ENCODE measurements at places on chromosomes 5 and 9.

DNA sequence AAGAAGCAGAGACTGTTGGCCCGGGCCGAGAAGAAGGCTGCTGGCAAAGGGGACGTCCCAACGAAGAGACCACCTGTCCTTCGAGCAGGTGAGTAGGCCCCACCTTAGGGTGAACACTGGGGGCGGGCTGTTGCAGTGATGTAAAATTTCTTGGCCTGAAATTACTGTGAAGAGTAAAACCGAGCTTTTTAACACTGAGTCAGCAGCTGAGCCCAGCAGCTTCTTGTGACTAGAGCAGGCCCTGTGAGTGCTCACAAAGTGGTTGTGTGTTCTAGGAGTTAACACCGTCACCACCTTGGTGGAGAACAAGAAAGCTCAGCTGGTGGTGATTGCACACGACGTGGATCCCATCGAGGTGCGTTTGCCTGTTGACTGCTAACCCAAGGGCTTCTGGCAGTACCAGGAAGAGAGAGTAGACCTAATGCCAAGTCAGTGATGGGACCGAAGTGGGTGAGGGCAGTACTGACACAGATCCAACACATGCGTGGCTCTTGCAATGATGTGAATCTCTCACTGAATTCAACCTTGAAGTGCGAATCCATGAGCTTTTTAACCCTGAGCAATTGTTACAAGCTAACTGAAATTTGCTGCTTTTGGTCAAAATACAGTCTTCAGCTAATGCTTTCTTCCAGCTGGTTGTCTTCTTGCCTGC, 2.1 kb downstream of the RPL7A start:
- H3K4me3 ChIP-seq = peak overlapping the region; percentile 34
- no peaks in the 10 kb centered on the region for H3K27me3 ChIP-seq
- DNase-seq = no peak
- peaks cover 57% of the 10 kb centered on the region for H3K36me3 ChIP-seq
- H3K27ac ChIP-seq = peak overlapping the region; percentile 71

GRCh38 chr9:86907346-86907745, 40.0 kb downstream of the GAS1 start:
- H3K27me3 ChIP-seq = peaks cover 22% of the 10 kb centered on the region
- DNase-seq = no peak
- H3K4me1 ChIP-seq = no peaks in the 10 kb centered on the region
- H3K27ac ChIP-seq = no peak overlapping the region
- no peak overlapping the region for H3K4me3 ChIP-seq
- no peaks in the 10 kb centered on the region for H3K36me3 ChIP-seq

GRCh38 chr9:22134390-22134789, 125.3 kb upstream of the CDKN2B start:
- H3K27me3 ChIP-seq = peaks cover 48% of the 10 kb centered on the region
- H3K36me3 ChIP-seq = no peaks in the 10 kb centered on the region
- no peaks in the 10 kb centered on the region for H3K4me1 ChIP-seq
- H3K4me3 ChIP-seq = no peak overlapping the region
- no peak for DNase-seq

DNA sequence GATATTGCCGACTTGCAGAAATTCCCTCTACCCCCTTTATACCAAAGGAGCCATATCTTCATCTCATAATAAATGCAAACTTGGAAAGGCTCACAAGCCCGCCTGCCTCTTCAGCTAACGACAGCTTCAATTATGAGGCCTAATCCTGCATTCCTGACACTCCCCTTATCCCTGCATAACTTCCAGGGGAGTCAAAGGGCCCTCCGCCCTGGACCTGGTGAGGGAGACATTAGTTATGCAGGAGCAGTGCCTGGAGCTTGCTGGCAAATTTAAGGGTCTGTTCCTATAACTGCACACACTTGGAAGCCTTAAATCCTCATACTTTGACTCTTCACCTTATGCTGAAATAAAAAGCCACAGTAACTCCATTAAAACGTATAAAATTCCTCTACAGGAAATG, 617.9 kb downstream of the BNC2 start:
- no peak for DNase-seq
- no peaks in the 10 kb centered on the region for H3K27me3 ChIP-seq
- H3K27ac ChIP-seq = no peak overlapping the region
- H3K36me3 ChIP-seq = no peaks in the 10 kb centered on the region
- H3K4me1 ChIP-seq = no peaks in the 10 kb centered on the region

GRCh38 chr5:181281077-181281983, 20.4 kb upstream of the TRIM52 start:
- H3K4me1 ChIP-seq = no peaks in the 10 kb centered on the region
- H3K36me3 ChIP-seq = no peaks in the 10 kb centered on the region
- no peaks in the 10 kb centered on the region for H3K27me3 ChIP-seq
- H3K4me3 ChIP-seq = no peak overlapping the region

DNA sequence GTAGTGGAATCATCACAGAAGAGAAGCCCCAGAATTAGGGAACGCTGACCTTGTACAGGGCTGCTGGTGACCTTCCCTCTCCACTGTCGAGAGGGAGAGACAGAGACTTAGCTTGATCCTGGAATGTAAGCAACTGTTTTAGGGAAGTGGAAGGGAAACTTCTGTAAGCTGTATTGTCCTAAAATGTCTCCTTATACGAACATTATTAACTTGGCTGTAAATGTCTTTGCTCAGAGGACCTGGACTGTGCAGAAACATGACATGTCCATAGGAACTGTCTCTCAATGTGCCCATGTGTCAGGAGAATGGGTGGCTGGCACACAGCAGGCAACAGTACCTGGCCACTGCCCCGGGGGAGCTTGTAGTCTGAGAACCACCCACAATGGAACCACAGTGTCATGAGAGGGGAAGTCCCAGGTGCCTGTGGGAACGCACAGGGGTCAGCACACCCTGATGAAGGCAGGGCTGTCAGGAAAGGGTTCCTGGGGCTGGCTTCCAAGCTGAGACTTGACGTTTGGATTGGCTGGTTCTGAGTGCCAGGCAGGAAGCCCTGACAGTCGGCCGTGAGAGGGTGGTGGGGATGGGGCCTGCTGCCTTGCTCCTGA, 34.0 kb downstream of the DAP start:
- no peak overlapping the region for H3K4me3 ChIP-seq
- peaks cover 6% of the 10 kb centered on the region for H3K36me3 ChIP-seq
- H3K27ac ChIP-seq = no peak overlapping the region
- H3K4me1 ChIP-seq = peaks cover 6% of the 10 kb centered on the region
- no peak for DNase-seq
- H3K27me3 ChIP-seq = no peaks in the 10 kb centered on the region

- H3K27ac ChIP-seq = peak overlapping the region; percentile 86
- peaks cover 74% of the 10 kb centered on the region for H3K4me1 ChIP-seq
- H3K4me3 ChIP-seq = peak overlapping the region; percentile 52
- H3K36me3 ChIP-seq = peaks cover 35% of the 10 kb centered on the region
- H3K27me3 ChIP-seq = no peaks in the 10 kb centered on the region
Measured at GRCh38 chr5:96957254-96958049, 21.6 kb downstream of the LNPEP start.

DNA sequence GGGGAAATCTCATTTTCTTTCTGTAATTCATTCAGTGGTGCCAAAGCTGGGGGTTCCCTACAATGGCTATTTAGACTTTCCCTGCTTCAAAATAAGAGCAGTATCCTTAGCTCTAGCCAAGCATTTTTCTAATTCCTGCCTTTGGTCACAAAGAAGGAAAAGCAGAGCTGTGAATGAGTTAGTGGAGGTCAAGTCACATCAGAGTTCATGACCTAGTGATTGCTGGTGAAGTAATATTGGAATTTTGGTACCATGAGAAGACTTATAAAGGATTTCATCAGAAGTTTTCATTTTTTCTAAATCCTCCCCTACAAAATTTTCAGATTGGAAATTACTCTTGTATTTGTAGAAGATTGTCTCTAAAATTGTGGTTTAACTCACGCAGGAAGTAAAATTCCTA, 28.0 kb downstream of the DNAJC21 start:
- peaks cover 21% of the 10 kb centered on the region for H3K36me3 ChIP-seq
- H3K4me3 ChIP-seq = no peak overlapping the region
- H3K27me3 ChIP-seq = no peaks in the 10 kb centered on the region
- no peak overlapping the region for H3K27ac ChIP-seq
- DNase-seq = no peak
- peaks cover 26% of the 10 kb centered on the region for H3K4me1 ChIP-seq

- H3K36me3 ChIP-seq = no peaks in the 10 kb centered on the region
- H3K4me1 ChIP-seq = no peaks in the 10 kb centered on the region
- no peak overlapping the region for H3K4me3 ChIP-seq
- H3K27me3 ChIP-seq = no peaks in the 10 kb centered on the region
Measured at GRCh38 chr9:113738496-113738892, 137.6 kb upstream of the ZNF618 start.

DNA sequence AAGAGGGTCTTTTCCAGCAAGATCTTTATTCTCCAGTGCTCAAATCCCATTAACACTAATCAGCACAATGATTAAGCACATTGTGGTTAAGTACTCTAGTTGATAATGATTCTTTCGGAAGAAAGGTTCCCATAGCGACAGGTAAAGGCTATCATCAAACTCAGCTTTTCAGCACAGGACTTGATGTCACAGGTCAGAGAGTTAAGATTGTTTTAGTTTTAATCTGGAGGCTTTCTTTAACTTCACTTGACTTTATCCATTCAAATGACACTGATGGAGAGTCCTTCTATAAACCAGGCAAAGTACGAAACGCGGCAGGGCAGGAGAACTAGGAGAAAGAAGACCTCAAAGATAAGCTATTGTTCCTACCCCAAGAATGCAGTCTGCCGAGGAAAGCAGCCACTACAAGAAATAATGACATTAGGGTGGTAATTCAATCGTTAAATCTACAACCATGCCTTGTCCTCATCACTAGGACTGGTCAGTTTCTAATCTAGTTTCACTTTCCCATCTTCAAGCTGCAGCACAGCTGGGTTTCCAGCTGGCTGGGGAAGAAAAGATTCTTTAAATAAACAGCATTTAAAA, 4.6 kb downstream of the NRG2 start:
- H3K27ac ChIP-seq = no peak overlapping the region
- peaks cover 78% of the 10 kb centered on the region for H3K27me3 ChIP-seq
- no peaks in the 10 kb centered on the region for H3K36me3 ChIP-seq
- H3K4me3 ChIP-seq = no peak overlapping the region

GRCh38 chr9:18490641-18491370, 16.9 kb downstream of the ADAMTSL1 start:
- no peaks in the 10 kb centered on the region for H3K4me1 ChIP-seq
- no peaks in the 10 kb centered on the region for H3K27me3 ChIP-seq
- no peak for DNase-seq

GRCh38 chr5:157342822-157343402, 77.0 kb downstream of the CYFIP2 start:
- H3K27ac ChIP-seq = no peak overlapping the region
- no peaks in the 10 kb centered on the region for H3K27me3 ChIP-seq
- H3K4me3 ChIP-seq = no peak overlapping the region

GRCh38 chr5:488744-489688, 35.2 kb downstream of the SLC9A3 start:
- no peaks in the 10 kb centered on the region for H3K36me3 ChIP-seq
- peaks cover 2% of the 10 kb centered on the region for H3K27me3 ChIP-seq
- no peak overlapping the region for H3K4me3 ChIP-seq
- peaks cover 11% of the 10 kb centered on the region for H3K4me1 ChIP-seq
- H3K27ac ChIP-seq = no peak overlapping the region

DNA sequence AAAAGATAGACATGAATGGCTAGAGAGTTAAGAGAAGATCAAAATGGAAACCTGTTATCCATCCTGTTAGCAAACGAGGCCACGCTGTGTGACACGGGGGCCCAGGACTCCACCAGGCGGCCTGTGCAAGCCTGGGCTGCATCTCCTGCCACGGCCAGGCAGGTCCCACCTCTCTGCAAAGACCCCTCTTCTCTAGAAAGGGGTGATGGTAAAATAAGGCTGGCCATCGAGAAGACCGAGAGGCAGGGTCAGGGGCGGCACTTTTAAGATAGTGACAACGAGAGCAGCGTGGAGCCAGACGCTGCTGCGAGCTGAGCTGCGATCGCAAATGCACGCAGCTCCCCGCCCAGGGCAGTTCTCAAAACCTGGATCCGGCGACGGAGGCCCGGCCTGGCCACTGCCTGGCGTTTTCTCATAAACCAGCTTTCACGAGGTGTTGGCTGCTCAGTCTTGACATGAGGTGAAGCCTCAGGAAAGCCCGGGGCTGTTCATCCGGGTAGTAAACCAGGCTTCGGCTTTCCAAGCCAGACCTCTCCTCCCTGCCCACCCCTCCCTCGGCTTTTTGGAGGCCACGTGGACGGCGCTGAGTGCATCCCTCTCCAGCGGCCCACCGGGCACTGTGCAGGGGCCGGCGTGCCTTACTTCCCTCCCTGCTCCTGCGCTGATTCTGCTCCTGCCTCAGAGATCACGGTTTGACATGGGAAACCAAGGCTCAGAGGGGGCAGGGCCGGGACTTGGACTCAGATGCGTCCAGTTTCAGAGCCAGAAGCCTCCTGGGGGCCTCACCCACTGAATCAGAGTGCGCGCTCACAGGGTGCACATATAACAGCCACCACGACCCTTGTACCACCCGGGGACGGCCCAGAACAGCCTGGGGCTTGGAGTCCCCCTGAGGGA, 151.6 kb upstream of the PHYKPL start:
- no peak overlapping the region for H3K4me3 ChIP-seq
- no peak for DNase-seq
- H3K27me3 ChIP-seq = no peaks in the 10 kb centered on the region
- H3K36me3 ChIP-seq = no peaks in the 10 kb centered on the region
- no peak overlapping the region for H3K27ac ChIP-seq

DNA sequence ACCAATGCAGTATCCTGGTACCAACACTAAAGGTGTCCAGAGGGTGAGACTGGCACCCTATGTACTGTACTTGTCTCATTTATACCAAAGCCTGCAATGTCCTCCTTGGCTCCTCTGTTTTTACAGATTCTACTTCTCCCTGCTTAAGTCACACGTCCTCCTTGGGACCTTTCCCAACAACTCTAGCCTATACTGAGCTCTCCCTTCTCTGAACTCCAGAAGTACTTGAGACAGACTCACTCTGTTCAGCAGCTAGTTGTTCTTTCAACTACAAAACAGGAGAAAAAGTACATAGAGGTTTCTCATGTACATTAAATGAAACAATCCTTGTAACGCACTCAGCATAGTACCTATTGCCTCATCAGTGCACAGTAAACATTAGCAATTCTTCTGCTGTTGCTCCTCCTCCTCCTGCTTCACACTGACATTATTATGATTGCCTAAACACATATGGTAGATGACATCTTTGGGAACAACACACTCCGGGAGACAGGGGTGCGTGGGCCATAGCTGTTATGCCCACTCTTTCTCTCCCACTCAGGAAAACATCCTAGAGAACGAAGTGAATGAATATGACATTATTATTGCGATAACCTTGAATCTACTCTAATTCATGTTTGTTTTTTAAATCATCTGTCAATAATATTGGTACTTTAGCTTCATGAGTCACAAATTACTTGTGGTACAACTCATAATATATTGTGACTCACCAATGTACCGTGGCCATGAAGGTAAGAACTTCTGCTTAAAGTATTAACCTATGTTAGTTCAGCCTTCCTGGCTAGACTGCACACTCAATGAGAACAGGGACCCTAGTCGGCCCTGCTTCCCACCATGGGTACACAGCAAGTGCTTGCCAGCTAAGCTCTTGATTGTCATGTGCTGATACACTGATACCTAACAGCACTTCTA, 180.3 kb upstream of the ADRA1B start:
- H3K4me1 ChIP-seq = peaks cover 13% of the 10 kb centered on the region
- H3K4me3 ChIP-seq = no peak overlapping the region
- H3K27me3 ChIP-seq = peaks cover 6% of the 10 kb centered on the region
- no peak overlapping the region for H3K27ac ChIP-seq
- no peaks in the 10 kb centered on the region for H3K36me3 ChIP-seq

- H3K36me3 ChIP-seq = peaks cover 24% of the 10 kb centered on the region
- H3K27ac ChIP-seq = peak overlapping the region; percentile 65
- no peak for DNase-seq
- no peak overlapping the region for H3K4me3 ChIP-seq
- peaks cover 83% of the 10 kb centered on the region for H3K4me1 ChIP-seq
Measured at GRCh38 chr5:157175071-157175612, 5.5 kb upstream of the ITK start.

GRCh38 chr5:149365418-149365817, 7.6 kb downstream of the PCYOX1L start:
- H3K27me3 ChIP-seq = no peaks in the 10 kb centered on the region
- H3K4me1 ChIP-seq = peaks cover 21% of the 10 kb centered on the region
